Activated CD8-positive, alpha-beta memory T cell treated with anti-CD3 and anti-CD28 coated beads, Interleukin-2, amount 50 U/mL, for 4 hours (primary cell): ENCODE measurements at places on chromosomes 16 and 17.
A peak's percentile ranks its signal among the peaks of the same experiment; 100 is the strongest.

DNA sequence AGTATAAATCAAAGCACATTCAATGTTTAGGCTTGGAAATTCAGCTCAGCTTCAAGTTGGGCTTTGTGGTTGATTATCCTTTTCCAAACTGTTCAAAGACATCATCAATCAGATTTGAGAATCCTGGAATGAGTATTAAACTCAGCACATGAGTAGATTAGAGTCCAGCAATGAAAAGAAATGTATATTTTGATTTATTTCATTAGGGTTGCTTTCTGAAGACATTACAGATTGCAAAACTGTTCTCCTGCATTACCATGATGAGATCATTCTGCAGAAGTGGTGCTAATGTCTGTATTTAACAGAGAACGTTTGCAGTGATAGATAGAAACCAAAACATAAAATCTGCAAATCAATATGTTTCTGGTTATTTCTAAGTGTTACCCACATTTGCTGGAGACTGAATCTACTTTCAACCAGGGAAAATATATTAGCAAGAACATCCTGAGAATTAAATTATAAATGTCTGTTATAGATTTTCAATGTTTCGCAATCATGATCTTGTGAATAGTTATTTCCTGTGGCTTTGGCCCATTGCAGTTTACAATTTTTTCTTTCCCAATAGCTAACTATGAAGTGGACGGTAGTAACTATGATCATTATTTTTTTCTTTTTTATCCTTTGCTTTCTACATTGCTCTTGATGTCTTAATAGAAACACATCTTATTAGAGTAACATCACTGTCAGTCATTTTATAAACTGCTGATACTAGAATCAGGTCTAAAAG lies 1125.7 kb upstream of the GOT2 start:
- no peak for DNase-seq

DNA sequence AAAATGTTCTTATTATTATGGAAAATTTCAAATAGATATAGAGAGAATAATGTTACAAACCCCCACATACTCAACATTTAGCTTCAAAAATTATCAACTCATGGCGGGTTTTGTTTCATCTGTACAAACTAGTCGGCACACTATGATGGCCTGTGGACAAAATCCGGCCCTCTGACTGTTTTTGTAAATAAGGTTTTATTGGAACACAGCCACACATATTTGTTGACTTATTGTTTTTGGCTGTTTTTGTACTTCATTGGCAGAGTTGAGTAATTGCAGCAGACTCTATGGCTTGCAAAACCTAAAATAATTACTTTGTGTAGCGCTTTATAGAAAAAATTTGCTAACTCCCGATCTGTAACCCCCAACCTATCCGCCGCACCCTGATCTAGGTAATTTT lies 41.4 kb upstream of the CLEC18A start:
- DNase-seq = no peak

DNA sequence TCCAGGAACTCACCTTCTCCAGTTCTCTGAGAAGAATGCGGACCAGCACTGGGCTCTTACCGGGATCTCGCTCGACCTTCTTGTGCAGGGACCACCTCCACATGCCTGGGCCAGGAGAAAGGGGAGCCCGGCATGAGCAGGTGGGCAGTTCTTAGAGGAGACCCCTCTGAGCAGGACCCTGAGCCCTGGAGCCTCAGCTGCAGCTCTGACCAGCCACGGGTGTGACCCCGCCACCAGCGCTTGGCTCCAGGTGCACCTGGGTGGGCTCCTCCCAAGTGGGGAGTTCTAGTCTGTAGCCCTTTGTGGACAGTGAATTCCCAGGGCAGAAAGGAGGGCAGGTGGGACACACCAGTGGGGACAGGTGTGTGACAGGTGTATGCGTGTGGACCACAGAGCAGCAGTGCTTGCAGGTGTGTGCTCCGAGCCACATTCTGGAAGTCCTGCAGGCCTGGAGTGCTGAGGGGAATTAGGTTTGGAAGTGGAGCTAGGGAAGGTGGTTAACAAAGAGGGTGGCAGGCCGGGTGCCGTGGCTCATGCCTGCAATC lies 28.9 kb downstream of the PIK3R6 start:
- DNase-seq = no peak

DNA sequence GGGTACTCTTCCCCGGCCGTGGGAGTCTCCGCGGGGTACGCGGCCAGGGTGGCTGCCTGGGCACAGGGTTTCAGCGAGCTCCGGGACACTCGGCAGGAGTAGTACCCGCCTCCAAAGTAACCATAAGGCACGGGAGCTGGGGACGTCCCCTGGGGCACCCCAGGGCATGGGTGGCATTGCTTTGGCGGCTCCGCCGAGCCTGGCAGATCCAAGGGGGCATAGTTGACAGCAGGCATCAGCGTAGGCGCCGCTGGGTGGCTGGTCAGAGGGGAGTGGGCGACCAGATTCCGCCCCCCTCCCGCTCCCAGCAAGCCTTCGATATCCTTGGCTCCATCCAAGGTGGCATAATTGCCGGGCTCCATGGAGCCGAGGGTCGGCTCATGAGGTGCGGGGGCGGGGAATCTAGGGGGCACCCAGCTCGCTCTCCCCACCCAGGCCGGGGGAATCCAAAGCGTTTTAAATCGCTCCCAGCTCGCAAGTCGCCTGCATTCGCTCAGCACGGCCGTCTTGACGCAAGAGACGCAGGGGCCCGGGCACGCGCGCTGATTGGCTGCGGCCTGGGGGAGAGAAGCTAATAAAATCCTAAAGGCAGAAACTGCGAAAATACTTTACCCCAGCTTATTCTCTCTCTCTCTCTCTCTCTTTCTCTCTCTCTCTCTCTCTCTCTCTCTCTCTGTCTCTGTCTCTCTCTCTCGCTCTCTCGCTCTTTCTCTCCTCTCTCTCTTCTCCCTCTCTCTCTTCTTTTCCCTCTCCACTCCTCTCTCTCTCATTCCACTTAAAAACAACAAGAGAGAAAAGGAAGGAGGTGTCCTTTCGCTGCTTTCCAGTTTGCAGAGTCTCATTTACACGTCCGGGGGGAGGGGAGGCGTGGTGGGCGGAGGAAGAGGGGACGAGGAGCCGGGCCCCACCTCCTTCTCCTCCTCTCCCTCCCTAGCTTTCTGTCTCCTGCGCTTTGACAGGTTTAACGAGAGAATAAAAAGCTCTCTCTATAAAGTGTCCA lies at the start of gene HOXB13:
Gene HOXB13 (minus strand): TSS at position 519 of the 1,000 bp plus-strand sequence. CDS start 157 bp downstream, at position 362.
- DNase-seq = peak; percentile 33

GRCh38 chr17:41390411-41390938 lies 6.9 kb downstream of the KRT31 start:
- DNase-seq = no peak

GRCh38 chr16:79618041-79618691 lies 17.6 kb upstream of the MAF start:
- DNase-seq = no peak

GRCh38 chr16:85650844-85651628 lies 37.7 kb downstream of the GINS2 start:
- DNase-seq = no peak

DNA sequence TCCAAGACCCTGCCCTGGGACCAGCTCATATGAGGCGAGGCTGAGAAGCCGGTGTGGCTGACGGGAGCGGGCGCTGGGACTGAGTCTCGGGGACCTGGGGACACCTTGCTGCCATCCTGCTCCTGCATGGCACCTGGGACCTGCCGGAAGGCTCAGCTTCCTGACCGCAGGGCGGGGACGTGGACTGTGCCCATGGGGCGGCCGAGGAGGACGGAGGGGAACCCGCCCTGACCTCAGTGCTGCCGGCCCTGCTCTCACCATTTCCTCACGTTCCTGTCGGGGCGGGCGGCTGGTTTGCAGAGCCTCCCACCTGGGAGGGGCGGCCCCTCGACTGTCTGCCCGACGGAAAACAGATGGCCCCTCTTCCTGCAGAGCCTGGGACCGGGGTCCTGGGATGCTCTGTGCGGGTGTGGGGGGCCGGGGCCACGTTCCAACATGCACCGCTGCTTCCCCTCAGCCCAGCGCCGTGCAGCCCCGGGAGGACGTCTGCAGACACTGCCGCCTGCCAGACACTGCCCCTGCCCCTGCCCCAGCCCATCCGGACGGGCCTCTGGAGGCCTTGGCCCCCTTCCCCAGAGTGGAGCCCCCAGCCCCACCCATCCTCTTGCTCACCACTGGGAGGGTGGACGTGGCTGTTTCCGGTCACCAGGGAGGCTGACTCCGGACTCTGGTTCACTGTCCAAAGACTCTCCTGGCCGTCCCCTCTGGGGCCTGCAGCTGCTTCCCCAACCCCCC lies 43.9 kb upstream of the SSTR5 start:
- DNase-seq = no peak

- DNase-seq = no peak
Measured at GRCh38 chr17:82803606-82804005, 36.2 kb downstream of the ZNF750 start.

DNA sequence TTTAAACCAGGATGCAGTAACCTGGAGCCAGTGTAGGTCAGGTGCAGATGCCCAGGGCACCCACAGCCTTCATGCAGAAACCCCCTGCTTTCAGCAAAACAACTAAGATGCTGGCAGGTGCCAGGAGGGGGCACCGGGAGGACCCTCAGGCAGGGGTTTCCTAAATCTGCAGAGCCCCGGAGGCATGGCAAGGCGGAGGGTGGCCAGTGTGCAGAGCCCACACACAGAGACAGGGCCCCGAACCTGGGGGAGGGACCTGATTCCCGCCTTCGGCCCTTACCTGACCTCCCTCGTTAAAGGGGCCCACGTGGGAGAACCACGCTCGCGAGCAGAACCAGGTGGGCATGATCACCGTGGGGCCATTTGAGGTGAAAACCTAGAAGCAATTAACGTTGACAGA lies 114.0 kb upstream of the METRNL start:
- no peak for DNase-seq

DNA sequence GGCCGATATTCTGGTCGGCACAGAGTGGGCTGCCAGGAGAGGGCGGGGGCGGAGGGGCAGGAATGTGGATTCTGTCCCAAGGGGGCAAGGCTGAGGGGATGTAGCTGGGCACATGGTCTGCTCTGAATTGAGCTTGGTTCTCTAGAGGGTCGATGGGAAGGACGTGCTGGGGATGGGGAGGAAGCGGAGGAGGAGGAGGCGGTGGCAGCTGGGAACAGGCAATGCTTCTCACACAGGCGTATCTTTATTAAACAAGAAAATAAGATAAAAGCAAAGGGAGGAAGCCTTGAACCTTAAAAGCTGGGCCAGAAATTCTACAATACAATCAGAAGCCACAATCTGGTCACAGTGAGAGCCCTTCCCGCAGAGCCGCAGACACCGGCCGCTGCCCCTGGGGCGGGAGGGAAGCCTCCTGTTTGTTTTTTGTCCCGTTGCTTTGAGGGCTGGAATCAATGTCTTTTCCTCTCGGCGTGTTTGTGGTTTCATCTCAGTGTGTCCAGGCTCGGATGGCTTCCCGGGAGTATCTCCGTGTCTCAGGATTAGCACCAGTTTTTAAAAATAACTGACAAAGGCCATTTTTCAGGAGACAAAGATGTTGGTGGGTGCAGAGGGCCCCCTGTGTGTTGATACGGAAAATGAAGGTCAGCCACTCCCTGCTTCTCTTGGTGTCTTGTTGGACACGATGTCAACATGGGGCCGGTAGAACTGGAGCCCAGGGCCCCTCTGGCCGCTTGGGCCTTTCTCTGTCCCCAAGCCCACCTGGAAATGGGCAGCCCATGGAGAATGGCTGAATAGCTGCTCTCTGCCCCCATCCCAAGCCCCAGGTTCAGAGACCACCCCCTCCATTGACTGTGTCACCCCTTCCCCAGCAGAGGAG lies 12.3 kb upstream of the SLC7A5 start:
- no peak for DNase-seq

DNA sequence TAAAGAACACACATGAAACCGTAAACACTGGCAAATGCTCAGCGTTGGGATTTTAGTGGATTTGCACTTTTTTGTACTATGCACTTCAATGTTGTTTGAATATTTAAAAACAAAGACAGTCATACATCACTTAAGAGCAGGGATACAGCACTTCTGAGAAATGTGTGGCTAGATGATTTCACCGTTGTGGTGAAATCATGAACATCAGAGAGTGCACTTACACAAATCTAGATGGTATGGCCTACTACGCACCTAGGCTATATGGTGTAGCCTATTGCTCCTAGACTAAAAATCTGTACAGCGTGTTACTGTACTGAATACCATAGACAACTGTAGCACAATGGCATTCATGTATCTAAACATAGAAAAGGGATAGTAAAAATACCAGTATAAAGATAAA lies 37.6 kb upstream of the CNEP1R1 start:
- no peak for DNase-seq

DNA sequence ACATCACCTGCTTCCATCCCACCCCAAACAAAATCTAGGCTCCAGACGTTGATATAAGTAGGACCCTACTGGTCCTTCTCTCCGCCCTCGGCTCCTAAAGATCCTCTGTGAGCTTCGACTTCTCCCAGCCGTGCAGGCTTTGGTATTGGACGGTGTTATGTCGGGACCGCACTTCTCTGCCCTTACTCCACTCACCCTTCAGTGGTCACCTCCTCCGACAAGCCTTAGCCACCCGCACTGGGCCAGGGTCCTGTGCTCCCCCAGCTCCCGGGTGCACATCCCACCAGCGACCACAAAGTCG lies 1.6 kb downstream of the PSMB10 start:
- DNase-seq = no peak

DNA sequence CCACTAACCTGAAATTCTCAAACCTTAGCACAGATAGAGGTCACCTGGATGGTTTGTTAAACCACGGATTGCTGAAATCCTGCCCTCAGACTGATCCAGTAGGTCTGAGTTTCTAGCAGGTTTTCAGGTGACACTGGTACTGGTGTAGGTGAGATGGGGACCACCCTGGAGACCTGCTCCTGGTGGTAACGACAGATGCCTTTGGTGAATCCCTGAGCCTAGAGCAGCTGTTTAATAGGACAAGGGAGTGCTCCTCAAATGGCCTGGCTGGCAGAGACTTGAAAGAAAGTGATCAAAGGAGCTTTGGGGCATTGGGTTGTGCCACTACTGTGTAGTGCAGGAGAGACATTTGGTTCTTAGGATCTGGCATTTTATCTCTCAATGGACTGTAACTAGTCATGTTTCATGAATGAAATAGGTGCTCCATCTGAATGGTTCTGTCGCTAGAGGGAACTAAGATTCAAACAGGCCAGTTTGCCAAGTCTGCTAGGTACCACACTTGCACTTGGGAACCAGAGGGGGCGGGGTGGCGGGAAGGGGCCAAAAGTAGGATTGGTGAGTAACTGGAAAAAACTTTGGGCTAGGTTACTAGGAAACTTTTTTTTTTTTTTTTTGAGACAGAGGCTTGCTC lies 2.9 kb upstream of the IFI35 start:
- DNase-seq = no peak

DNA sequence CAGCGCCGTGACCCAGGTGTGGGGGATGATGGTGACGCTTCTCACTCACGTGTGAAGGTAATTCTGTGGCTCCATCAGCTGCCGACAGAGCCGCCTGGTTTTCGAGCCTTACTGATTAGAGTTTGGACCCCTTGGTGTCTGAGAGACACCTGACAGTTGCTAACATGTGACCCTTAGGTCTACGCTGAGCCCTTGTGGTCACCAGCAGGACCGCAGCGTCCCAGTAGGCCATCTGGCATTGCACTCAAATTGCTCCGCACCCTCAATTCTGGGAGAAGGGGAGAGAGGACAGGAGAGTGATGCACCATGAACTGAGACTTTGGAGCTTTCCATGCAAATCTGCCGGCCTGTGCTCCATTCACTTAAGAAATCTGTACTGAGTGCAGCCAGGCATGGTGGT lies 2.5 kb downstream of the FLYWCH1 start:
- no peak for DNase-seq
